Activated CD8-positive, alpha-beta memory T cell treated with anti-CD3 and anti-CD28 coated beads for 1 hour (primary cell): ENCODE measurements at places on chromosomes 1 and 21.

GRCh38 chr1:170407138-170407537 lies 124.8 kb upstream of the GORAB start:
- DNase-seq: no peak

- DNase-seq: no peak
Observed at GRCh38 chr1:1926886-1927660, 8.0 kb upstream of the TMEM52 start.

DNA sequence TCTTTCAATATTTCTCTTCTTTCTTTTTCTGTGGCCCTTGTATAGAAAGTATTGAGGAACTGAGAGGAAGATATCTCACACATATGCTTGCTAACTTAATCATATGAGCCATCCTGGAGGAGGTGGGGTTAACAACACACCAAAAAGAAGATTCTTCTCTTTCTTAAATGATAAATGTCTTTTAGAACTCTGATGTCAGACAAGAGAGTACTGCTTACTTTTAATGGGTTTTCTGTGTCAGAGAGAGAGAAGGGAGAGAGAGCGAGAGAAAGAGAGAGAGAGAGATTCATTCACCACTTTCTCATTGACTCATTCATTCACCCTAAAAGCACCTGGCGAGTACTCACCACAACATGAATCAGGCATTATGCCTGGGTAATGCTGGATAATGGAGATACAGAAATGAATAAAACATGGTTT lies 250.3 kb upstream of the SGIP1 start:
- DNase-seq: no peak

DNA sequence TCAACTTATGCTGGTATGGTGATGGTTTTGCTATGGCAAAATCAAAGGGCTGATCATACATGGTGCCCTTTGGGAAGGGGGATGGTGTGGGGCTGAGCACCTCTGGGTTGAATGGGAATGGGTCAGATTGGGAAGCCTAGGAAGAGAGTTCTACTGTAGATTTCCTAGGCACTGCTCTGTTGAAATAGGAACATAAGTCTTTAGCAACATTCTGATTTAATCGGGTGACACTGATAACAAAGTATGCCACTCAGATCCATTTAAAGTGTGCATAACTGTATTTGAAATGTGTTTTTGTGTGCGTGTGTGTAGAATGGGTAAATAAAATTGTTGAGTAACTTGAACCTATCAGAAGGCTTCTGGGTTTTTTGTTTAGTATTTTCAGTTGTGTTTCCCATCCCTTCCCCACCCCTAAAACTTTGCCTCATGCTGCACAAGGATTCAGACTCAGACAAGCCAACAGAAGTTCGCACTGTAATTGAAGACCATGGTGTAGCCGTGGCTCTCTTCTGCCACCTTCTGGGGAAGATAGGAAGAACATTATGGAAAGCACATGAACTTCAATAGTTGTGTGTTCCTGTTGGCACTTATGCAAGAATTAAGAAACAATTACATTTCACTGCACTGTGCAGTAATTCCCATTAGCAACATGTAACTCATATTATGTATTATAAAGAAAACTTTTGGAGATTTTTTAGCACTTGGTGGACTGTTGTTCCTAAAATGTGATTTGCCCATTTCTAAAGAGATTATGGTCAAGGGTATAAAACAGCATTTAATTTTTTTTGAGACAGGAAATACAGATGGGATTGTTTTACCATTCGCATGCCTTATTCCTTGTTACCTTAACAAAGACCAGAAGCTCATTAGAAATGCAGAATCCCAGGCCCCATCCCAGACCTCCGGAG lies 10.9 kb upstream of the C4BPB start:
- peak; percentile 23 for DNase-seq

- DNase-seq: no peak
Observed at GRCh38 chr1:201766131-201766866, 62.7 kb upstream of the IPO9 start.

DNA sequence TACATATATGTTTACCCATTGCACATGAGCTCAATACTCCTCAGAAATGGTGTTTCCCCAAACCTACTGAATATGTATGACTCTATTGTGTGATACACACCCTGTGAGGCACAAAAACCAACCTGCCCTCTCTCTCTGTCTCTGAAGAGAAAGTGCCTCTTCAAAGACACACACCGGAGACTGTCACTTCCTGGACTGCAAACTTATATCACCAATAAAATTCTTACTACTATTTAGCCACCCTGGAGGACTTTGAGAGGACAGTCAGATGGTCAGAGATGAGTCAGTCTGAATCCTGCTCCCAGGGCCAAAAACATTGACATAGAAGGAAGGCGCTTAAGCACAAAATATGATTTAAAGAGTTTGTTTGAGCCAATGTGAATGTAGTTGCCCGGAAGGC lies 110.4 kb downstream of the PPIAL4G start:
- DNase-seq: no peak

DNA sequence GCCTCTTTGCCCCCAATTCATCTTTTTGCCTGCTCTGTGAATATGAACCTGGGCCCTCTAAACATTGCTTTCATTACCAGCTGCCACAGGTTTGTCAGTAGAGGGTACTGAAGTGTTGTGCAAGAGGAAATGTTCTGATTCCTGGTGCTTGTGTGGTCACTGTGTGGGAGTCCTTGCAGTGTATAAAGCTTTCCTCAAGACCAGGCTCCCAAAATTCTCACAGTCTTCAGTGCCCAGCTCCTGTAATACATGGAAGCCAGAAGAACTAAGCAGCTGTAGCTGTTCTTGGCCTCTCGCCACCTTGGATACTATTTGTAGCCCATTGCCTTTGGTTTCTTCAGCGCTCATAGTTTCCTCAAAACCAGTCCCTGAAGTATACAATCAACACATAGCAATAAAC lies 1046.2 kb downstream of the BRINP3 start:
- no peak for DNase-seq

DNA sequence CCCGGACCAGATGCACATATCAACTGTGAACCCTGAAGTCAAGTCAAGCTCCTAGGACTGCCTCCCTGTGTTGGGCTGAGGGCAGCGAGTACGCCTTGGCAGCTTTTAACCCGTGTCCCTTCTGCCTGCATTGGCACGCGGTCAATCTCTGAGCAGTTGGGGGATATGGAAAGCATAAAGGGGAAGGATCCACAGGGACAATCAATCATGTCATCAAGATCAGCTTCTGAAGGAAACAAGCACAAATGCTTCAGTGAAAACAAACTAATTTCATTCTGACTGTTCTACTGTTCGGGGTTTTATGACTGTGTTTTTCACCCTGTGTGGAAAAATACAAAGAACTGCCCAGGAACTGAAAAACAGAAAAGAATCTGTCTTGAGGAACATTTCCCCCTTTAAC lies 106.2 kb downstream of the RUNX1 start:
- no peak for DNase-seq

GRCh38 chr1:23344987-23345472 lies 946 bp upstream of the HNRNPR start:
- DNase-seq: no peak

- no peak for DNase-seq
Observed at GRCh38 chr21:45178070-45178608, 103.8 kb downstream of the ADARB1 start.

DNA sequence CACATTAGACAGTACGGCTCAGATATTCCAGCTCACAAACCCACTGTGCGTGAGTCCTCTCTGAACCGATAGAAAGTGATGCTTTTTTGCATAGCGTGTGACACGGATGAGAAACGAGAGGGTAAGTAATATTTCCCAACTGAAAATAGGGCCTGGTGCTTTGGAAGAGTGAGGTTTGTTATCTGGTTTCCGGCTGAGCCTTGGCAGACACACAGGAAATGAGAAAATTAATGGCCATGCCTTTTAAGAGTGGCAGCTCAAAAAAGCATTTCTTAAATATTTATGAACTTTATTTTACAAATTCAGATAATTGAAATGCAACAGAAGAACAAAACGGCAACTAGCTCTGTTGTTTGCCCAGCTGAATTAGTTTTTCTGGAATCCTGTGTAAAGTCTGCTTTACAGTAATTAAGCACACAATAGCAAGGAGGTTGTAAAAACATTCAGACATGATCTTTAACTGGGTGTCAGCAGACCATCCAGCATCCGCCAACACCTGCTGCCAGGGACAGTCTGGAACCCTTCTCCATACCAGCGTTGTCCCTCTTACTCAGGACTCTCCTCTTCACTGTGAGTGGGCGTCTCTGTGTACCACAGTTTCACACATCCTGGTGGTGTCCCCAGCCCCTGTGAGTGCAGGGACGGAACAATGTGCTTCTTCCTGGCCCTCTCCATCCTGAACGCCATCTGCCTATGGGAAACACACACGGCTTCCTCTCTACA lies 155.4 kb downstream of the PGBD5 start:
- no peak for DNase-seq

- no peak for DNase-seq
Observed at GRCh38 chr1:93177991-93178390, 2.2 kb downstream of the TMED5 start.

DNA sequence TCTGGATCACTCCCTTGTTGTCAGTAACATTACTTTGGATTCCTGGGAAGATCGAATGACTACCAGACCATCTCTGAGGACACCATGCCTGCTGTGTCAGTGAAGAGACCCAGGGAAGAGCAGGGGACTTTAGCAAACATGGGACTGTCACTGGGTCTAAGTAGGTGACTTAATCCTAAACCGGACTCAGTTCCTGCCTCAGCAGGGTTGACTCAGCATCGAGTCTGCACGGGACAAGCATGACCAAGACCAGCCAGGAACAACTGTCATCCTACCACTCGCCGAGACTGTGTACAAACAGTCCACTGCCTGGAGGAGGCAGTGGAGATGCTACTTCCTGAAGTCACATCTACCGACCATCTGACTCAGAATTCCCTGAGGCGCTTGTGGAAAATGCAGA lies 53.2 kb upstream of the RAB4A start:
- no peak for DNase-seq

DNA sequence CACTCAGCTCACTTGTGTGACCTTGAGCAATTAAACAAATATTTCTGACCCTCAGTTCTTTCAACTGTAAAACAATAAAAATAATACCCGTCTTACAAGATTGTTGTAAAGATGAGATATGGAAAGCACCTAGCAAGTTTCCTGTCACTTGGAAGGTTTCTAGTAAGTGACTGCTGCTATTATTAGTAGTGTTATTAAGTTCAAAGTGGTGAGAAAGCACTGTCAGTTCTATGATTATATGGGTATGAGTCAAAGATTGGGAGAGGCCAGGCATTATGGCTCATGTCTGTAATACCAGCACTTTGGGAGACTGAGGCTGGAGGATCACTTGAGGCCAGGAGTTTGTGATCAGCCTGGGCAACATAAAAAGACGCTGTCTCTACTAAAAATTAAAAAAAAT lies 145.4 kb downstream of the C1orf21 start:
- DNase-seq: no peak

DNA sequence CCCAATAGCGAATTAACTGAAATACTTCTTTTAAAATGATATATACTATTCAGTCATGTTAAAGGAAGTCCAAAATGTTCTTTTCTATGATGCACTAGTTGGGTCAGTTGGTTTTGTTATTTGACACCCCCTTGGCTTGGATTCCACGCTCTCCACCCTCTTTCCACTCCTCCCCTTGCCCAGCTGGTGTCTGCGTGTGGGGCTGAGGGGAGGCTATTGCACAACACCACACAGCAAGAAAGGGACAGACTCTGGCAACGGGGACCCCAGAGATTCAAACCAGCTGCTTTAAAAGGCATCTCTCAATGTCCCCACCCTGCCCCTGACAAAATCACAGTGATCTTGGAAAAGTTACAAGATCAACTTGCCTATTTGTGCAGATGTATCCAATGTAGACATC lies 394.3 kb downstream of the TGFB2 start:
- DNase-seq: no peak

DNA sequence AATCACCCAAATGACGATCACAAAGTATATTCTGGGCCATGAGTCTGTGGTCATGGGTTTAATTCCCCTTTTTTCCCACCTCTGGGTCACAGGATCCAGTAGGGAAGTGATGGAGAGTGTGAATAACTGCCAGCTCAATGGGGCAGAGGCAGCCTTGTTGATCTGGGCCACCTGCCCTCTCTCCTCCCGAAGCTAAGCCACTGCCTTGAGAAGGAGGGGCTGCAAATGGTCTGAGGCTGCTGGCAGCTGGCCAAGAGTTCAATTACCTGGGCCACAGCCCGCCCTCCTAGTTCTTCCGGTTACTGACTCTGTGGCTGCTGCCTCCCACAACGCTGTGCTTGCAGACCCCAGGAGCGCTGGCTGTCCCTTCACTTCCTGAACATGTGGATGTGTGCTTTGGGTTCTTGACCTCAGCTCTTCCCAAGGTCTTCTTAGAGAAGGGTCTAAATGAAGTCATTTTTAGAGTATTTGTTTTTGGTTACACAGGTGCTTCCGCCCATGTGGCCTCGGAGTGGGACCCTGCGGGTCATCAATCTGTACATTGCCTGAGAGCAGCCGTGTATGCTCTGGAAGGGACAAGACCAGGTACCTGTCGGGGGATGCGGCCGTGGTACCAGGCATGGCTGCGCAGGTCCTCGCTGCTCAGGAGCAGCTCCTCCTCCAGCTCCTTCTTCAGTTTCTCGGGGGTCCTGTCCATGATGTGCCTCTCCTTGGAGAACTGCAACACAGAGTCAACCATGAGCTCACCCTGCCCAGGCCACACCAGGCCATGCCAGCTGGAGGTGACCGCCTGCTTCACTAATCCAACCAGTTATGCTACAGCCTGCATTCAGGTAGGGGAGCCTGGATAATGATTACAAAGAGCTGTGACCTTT lies 89.7 kb downstream of the BCAR3 start:
- no peak for DNase-seq

GRCh38 chr1:112054510-112054909 lies 65.0 kb upstream of the KCND3 start:
- DNase-seq: no peak

DNA sequence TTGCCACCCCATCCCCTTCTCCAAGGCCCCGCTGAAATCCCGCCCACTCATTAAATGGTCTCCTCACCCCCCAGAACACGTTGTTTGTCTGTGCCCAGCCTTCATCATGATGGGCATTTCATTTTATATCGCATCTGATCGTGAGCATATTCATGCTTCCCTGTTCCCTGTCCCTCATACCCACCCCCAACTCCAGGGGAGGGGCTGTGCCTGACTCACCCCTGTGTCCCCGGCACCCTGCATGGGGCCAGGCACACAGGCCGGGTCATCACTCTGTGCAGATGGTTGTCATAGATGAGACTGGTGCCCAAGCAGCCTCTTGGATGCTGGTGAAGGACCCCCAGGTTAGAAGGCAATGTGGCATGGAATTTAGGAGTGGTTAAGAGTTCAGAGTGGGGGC lies 11.0 kb downstream of the CAMK2N1 start:
- DNase-seq: no peak

- no peak for DNase-seq
Observed at GRCh38 chr1:77446841-77447555, 165.2 kb downstream of the AK5 start.

GRCh38 chr1:228463559-228464455 lies 23.4 kb upstream of the RNF187 start:
- no peak for DNase-seq

GRCh38 chr1:181206513-181206912 lies 118.0 kb downstream of the IER5 start:
- no peak for DNase-seq

GRCh38 chr1:229094476-229095311 lies 176.2 kb upstream of the RAB4A start:
- DNase-seq: no peak
